ENCODE measurements at places on chromosomes 1 and 21.

- DNase-seq: no peak
These were observed 17.0 kb downstream of the C1orf198 start for GRCh38 chr1:230851291-230851691.

DNA sequence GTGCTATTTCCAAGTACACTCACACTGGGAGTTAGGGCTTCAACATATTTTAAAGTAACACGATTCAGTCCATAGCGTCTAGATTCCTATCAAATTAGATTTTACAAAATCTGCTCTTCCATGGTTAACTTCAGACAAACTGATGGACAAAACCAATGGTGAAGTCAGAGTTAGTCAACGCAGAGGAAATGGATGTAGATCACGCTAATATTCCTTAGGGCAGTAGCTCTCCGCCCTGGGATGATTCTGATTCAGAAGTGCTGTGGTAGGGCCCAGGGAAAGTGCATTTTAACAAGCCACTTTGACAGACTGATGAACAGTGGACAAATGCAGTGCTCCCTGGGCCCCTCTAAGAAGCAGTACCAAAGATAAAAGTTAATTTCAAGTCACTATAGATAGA lies 83.2 kb downstream of the HIVEP3 start:
- DNase-seq: no peak

DNA sequence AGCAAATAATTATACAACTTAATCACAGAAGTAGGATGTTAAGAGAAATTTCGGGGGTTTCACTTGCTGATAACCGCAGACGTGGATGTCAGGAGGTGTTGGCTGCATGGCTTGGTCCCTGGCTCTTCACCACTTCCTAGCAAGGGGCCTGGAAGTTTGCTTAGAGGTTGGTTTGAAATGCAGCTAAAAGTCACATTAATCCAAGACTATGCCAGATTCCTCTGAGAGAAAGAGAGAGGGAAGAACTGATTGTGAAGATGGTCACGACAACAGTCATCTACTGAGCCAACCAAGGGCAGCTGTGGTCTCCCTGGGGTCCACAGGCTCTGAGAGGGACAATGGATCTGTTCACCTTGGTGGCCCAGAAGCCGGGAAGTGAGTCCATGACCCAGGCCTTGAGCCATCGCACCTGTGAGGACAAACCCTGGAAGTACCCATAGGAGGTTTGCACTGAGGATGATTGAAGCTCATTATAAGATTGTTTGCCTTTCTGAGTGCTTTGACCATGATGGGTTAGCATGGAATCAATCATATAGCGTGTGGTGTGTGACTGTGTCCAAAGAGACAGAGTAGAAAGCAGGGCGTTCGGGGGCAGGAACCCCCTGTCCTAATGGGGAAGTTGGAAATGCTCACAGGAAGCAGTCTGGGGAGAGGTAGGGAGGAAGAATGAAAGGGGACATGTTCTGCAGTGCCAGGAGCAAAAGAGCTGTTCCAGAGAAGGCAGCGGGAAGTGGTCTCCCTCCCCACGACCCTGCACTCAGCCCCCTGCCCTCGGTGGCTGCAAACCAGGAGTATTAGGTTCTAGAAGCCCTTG lies 47.1 kb downstream of the UMODL1 start:
- no peak for DNase-seq

DNA sequence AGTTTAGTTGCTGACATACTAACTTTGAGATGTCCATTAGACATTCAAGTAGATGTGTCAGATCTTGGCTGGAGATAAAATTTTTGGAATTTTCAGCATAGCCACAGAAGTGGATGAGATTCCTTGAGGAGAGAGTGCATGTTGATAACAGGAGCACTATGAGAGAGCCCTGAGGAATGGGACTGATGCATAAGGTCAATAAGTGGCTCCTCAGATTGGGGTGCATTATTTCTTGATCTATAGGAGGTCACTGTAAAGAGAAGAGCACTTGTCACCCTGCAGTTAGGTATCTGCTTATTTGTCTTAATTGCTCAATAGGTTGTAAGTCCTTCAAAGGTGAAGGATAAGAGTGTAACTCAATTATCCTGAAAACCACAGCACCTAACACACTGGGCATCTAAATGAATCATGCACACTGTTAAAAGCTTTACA lies 52.0 kb upstream of the TACSTD2 start:
- DNase-seq: no peak

DNA sequence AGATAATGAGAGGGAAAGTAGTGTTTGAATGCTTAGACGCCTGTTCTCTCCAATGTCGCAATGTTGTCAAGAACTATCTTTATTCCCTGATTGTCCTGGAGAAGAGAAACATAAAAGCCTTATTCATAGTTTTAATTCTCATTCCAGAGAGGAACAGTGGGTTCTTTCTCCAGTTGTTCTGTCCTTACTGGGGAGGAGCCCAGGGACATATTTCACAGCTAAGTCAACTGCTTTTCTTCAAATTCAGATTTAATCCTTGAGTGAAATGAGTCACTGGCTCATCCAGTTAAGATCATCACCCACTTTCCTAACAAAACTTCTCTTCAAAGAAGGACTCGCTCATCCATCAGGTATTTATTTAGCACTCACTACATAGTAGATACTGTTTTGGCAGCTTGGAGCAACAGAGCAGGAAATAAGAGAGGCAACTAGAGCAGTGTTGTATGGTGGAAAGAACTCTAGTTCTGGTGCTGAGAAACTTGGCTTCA lies 365.7 kb upstream of the USP24 start:
- DNase-seq: no peak

- no peak for DNase-seq
These were observed 11.0 kb downstream of the KCNJ6 start for GRCh38 chr21:37905291-37905690.

DNA sequence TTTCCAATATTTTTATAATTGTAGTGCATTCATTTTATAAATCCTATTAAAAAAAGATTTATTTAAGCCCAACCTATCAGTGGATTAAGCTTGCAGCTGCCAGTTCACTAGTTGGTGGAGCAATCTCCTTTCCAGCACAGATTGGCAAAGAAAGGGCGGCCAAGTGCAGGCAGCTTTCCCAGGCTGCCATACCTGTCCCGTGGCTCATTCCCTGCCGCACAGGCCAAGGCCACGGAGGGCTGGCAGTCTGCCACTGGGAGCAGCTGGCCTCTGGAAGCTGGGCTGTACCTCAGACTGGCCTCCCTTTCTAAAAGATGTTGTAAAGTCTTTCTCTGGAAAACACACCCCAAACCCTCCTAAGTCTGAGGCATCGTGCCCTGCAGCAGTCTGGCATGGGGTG lies 74.2 kb downstream of the SIM2 start:
- DNase-seq: no peak

DNA sequence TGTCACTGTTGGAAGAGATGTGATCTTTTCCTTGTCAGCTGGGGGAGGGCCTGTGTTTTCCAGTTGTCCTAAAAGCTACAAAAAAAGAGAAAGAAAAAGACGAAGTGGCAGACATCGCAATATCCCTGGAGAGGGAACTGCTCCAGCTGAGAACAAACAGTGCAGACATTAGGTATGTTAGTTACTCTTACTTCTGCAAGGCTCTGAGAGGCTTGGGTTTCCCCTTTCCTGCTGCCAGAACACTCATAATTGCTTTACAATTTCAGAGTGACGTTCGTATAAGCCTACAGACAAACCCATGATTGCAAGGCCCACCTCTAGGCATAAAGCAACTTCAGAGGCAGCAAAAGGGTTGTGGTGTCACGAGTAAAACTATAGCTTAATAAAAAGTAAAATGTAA lies 31.1 kb downstream of the CD160 start:
- no peak for DNase-seq

DNA sequence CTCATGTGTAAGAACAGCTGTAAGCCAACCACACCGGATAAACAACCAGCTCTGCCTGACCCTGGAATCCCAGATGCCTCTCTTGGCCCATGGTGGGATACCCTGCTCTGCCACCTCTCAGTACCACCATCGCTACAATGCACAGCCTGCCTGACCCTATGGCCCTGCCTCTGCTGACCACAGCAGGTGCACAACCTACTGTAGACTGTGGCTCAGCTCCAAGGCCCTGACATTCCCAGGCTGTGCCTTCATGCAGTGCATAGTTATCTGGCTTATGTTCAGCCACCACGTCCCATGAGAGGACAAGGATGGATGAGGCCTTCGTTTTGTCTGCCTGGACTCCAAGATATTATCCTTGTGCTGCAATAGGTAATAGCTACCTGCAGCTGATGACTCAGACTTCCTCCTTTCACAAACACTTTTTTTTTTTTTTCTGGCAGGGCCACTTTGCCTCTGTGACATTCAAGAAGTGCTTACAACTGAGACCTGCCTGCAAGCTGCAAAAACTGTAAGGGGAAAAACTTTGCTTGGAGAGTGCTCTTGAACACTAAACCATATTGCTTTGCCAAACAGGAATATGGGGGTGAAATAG lies 177.7 kb downstream of the URB2 start:
- DNase-seq: no peak

- DNase-seq: no peak
These were observed 44.7 kb downstream of the SKI start for GRCh38 chr1:2272686-2273400.

- DNase-seq: no peak
These were observed 438.3 kb downstream of the CAMTA1 start for GRCh38 chr1:7223334-7224080.

- DNase-seq: peak; percentile 39
These were observed at the start of gene NCF2 for GRCh38 chr1:183590244-183591191. NCF2 (minus strand) TSS chr1:183590459; CDS start chr1:183590329, 130 bp downstream.

DNA sequence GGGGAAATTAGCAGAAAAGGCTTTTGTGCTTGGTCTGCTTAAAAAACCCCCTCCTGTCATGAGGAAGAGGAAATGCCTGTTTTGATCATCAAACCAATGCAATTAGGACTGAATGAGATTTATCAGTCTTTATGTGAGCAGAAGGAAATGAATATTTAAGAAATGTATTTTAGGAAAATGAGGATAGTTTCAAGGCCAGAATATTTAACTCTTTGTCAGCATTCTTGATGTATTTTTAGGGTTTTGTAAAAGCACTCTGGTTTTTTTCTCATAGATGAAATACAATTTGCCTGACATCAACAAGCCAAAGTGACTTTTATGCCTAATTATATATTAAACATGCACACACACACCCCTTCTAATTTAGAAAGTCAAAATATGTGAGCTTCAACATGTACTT lies 213.8 kb downstream of the GRIK1 start:
- DNase-seq: no peak

DNA sequence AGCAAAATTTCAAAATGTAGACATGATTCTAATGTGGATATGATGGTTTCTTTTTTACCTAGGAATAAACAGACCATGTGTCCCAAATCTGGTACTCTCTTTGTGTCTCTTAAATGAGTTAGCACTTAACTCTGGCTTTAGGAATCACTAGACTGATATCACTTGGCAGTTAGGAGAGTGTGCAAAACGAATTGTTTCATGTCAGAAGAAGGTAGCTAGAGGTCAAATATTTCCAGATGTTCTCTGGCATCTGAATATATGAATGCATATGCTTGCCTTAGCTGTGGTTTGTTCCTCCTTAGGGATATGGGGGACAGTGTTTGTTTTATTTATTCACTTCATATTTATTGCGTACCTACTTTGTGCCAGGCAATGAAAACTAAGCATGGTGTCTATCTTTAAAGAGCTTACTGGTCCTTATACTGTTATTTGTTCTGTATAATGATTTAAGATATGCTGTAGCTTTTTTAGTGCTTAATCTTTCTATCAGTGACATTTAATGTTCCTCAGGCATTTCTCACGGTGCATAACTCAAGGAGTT lies 65.2 kb downstream of the LRRC8C start:
- DNase-seq: no peak

GRCh38 chr21:45868086-45868485 lies 113.5 kb upstream of the COL6A1 start:
- DNase-seq: no peak

DNA sequence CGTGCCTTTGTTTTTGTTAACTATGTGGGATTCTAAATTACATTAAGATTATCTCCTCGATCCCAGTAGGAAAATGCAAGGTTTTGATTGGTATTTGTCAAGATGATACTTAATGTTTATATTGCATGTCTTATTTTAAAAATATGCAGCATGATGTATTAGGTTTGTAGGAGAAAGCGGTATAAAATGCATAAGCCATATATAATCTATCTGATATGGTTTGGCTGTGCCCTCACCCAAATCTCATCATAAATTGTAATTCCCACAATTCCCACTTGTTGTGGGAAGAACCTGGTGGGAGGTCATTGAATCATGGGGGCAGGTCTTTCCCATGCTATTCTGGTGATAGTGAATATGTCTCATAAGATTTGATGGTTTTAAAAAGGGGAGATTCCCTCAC lies 198.1 kb upstream of the NCAM2 start:
- no peak for DNase-seq

- peak; percentile 70 for DNase-seq
These were observed 121.2 kb downstream of the SLC45A1 start for GRCh38 chr1:8439015-8439702.

DNA sequence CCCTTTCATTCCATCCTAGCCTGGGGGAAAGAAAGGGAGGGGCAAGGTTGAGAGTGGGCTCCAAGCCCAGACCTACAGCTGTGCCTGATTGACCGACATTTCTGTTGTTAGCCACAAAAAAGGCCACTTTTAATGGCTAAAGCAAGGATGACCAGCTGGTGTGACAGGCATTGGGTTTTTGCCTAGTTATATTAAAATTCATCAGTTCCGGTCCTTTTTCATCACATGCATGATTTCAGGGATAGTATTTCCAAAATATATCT lies 192.3 kb downstream of the ZNF326 start:
- no peak for DNase-seq

DNA sequence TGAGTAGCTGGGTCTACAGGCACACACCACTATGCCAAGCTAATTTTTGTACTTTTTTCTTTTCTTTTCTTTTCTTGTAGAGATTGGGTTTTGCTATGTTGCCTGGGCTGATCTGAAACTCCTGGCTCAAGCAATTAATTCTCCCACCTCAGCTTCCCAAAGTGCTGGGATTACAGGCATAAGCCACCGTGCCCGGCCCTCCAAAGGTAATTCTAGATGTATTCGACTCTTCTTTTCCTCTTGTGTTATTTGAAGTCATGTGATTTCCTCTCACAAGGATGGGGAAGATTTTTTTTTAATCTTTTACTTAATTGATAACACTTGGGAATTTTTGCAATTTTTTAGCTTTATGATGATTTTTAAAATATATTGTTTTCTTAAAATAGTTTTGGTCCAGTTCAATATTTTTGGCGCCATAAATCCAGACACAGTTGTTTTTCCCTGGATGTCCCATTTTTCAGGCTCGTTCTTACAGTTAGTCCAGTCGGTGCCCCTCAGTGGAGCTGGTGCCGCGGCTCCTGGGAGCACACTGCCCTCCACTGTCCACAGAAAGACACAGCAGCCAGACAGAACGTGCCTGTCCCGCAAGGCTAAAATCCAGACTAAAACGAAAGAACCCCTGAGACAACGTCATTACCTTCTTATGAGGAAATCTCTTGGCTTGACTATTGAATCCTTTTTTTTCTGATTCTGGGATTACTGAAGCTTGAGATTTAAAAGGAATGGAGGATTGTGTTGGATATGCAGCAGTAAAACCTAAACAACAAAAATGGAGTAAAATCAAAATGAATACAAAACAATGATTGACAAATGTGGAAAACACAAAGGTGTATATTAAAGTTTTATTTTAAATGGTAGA lies 22.4 kb downstream of the STPG1 start:
- peak; percentile 71 for DNase-seq

DNA sequence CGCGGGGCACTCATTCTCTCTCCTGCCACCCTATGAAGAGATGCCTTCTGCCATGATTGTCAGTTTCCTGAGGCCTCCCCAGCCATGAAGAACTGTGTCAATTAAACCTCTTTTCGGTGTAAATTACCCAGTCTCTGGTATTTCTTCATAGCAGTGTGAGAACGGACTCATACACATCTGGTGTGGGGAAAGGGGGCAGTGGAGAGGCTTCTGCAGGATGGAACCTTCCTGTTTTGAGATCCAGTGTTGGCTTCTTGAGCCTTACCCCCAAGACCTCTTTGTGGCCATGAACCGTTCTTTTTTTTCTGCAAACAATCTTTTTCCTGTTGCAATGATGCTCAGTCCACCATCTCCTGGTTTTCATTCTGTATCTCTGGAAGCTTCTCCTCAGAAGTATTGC lies 248.4 kb downstream of the PRDM2 start:
- no peak for DNase-seq
